Activated CD4-positive, alpha-beta T cell treated with anti-CD3 and anti-CD28 coated beads, Interleukin-2, amount 10 ng/mL, durations not matched to agents 24 days and 14 days (primary cell): ENCODE measurements at places on chromosomes 2 and 18. TPM values are rescaled to one million over a fixed set of nuclear protein-coding genes. Genes with fewer than 3 reads are reported as not detected.
A peak's percentile ranks its signal among the peaks of the same experiment; 100 is the strongest.

GRCh38 chr2:38691994-38692393, 26.1 kb downstream of the GALM start:
- no peak overlapping the region for H3K4me3 ChIP-seq
- H3K27me3 ChIP-seq, result no peaks in the 10 kb centered on the region
- peaks cover 67% of the 10 kb centered on the region for H3K36me3 ChIP-seq
- no peak for DNase-seq
- peak overlapping the region; percentile 21 for H3K27ac ChIP-seq

DNA sequence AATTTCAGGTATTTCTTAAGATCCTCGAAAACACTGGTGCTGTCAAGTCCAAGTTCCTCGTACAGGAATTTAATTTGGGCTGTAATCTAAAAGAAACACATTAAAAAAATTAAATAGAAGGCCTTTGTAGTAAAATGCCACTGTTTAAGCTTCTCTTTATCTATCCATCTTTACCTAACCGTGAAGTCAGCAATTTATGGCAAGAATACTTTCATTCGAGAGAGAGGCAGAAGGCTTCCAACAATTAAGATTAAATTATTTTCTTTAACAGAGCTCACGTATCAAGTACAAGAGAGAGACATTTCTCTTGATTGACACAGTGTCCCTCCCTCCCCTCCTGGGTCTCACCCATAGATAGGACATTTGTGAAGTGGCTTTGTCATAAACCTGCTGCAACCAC, 39.9 kb downstream of the PREPL start:
- H3K36me3 ChIP-seq, result peaks cover 45% of the 10 kb centered on the region
- no peak overlapping the region for H3K4me3 ChIP-seq
- H3K27ac ChIP-seq, result no peak overlapping the region
- no peak for DNase-seq

DNA sequence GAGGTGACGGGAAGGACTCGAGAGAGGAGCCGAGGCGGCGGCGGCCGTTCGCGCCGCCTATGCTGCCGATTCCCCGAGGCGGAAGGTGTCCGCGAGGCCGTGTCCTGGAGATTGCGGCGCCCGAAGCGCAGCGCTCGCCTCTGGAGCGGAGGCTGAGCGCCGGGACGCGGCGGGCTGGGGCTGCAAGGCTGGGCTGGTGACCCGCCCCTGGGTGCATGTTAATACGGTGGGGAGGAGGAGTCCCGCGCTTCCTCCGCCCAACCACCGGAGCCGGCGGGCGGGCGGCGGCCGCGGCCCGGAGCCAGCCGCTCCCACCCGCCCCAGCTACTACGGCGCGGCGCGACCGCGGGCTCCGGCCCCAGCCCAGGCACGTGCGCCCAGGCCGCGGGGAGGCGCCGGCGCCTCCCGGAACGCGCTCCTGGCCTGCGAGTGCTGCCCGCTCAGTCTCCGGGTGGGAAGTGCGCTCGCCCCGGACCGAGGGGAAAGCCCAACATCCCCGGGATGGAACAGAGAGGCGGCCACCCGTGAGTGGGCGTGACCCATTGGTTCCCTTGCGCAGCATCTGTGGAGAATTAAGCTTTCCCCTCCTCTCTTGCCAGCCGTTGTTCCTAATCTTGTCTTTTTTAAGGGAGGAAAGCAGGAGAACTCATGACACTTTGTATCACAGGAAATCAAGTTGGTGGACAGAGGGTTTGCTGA, at the start of gene DLGAP1:
Gene DLGAP1, minus strand, starts transcription at position 195 of the 699 bp plus-strand sequence.
- H3K4me3 ChIP-seq, result peak within 1 kb of the TSS; percentile 43
- H3K36me3 ChIP-seq, result no peaks in the 10 kb centered on the region
- peaks cover 26% of the 10 kb centered on the region for H3K27me3 ChIP-seq
- H3K27ac ChIP-seq, result peak within 1 kb of the TSS; percentile 22
- no peaks in the 10 kb centered on the region for H3K4me1 ChIP-seq

NEU4 gene
- total RNA-seq, result 1.0 and 1.2 TPM in 2 replicates
